ENCODE measurements at places on chromosomes 2 and 18. TPM values are rescaled to one million over a fixed set of nuclear protein-coding genes. Genes with fewer than 3 reads are reported as not detected.

The ST3GAL5 gene
- 11.1 TPM for polyA plus RNA-seq

The TUBA4B gene
- polyA plus RNA-seq = 1.1 TPM

The ANKRD36 gene
- polyA plus RNA-seq = 28.2 TPM

The CSRNP3 gene
- 9.2 TPM for polyA plus RNA-seq

DNA sequence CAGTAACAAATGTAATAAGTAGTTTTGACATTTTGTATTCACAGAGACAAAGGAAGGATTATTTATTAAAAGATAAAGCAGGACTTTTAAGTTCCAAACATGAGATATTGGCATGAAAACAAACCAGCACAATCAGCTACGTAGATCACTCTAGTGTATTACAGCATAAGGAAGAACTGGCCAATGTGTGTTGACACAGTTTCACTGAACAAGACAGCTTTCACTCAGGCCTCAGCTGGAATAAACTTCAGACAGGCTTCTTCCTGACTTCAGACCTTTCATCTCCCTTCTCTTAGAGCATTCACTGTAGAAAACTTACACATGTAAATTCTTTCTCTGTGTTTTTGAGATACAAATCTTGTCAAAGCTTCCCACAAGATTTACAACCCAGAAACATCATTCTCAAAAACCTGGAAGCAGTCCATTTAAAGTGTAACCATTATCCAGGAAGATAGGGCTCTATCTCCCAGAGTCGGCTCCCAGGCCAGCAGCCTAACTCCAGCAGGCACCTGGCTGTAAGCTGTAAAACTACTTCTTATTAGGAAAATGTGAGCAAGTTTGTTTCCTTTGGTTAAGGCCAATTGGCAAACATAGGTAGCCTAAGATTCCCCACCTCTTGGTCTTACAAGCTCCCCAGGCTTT, 768.3 kb upstream of the CDH7 start:
- no peak for DNase-seq

- no peak for DNase-seq
Measured at GRCh38 chr2:205323929-205324328, 358.4 kb upstream of the NRP2 start.

DNA sequence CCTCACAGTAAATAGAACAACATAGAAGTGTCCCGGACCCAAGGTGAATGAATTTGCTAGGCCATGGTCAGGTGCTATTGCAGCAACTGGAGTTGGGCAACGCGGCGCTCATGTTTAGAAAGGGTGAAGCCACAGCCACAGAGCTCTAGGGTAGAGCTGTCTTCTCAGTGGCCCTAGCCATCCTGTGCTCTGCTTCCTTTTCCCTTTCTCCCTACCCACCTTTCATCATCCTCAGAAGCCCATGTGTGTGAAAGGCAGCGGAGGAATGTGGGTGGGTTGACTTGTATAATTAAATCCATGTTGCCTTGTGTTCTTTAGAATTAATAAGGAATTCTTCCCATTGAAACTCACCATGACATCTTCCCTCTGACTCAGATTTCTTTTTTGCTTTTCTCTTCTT, 336.7 kb downstream of the OSR1 start:
- no peak for DNase-seq

- peak; percentile 93 for DNase-seq
Measured at GRCh38 chr18:24397694-24398368, at the start of gene OSBPL1A. Gene OSBPL1A (minus strand): TSS chr18:24397824. CDS start chr18:24377533, 20,291 bp downstream.

GRCh38 chr18:7520200-7520785, 46.8 kb upstream of the PTPRM start:
- DNase-seq = no peak

DNA sequence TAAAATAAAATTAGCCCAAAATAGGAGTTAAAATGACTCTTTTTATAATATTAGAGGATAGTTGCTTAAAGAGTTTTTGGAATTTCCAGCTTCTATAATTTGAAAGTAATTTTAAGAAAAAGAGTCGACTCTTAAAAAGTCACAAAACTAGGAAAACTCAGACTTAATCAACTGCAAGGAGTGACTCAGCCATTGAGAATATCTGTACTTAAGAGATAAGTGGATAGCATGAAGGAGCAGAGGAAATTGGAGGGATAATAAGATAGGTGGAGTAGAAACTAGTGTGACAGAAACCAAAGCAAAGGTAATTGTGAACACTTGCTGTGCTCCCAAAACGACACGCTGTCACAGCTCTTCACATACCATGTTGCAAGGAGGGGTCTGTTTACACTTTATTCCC, 8.4 kb downstream of the RSAD2 start:
- no peak for DNase-seq

- no peak for DNase-seq
Measured at GRCh38 chr2:152055366-152056108, 43.3 kb downstream of the CACNB4 start.

DNA sequence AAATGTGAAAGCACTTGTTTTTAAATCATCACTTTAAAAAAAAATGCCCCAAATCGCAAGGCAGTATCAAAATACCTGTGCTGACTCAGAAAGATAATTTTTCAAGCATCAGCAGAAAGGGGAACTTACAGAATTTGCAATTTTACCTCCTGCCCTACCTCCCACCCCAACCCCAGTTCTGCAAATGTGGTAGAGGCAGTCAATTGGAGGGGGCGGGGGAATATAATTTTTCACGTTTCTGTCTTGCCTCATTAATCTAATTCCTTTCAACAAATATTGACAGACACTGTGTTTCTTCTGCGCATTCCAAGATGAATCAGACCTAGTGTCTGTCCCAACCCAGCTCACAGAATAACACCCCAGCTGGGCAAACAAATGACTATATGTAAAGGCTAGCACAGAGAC, 76.8 kb downstream of the ALPK2 start:
- DNase-seq = no peak

GRCh38 chr2:147511491-147511948, 333.3 kb upstream of the ACVR2A start:
- peak; percentile 35 for DNase-seq

DNA sequence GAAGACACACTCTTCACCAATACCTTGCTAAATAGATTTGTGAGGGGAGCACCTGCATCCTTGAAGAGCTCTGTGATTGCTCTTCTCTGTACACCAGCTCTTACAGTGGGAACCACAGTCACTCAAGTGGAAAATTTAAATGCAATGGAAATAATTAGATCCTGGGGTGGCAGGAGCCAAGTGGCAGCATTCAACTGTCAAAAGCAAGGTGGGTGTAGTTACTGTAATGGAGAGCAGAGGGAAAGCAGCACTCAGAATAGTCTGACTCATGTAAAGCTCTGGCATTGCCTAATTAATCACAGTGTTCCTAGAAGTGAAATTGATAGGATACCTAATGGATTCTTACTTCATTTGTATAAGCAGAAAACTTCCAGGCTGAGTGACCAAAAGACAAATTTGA, 245.8 kb downstream of the KCNE4 start:
- no peak for DNase-seq

GRCh38 chr18:27075828-27076227, 109.3 kb downstream of the CHST9 start:
- peak; percentile 55 for DNase-seq

- peak; percentile 91 for DNase-seq
Measured at GRCh38 chr2:120758181-120759144, 22.8 kb downstream of the GLI2 start.

- DNase-seq = no peak
Measured at GRCh38 chr2:16329421-16329820, 336.2 kb downstream of the CYRIA start.

- no peak for DNase-seq
Measured at GRCh38 chr2:3288470-3289170, 89.0 kb downstream of the EIPR1 start.

DNA sequence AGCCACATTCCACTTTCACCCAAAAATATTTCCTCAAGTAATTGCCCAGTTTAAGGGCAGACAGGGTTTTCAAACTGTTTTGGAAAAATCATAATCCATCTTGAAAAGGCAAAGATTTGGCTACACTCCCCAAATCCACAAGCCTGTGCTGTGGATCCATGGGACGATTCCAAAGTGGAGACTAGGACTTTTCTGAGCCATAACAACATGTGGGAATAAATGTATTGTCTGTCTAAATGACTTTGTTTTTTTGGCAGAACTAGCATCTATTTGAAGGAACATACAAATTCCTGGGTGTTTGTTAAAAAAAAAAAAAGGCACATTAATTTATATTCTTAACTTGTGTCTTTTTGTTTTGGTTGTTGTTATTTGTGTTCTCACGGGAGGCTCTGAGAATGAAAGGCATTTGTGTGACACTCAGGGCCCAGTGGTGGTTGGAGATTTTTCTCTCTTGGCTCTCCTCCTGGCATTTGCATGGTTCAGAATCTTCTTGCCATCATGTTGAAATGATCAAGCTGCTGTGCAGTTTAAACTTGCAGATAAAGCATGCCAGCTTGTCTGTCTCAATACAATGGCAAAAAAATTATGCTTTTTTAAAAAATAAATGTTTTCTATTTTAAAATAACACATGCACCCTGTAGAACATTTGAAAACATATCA, 277.4 kb downstream of the EN1 start:
- no peak for DNase-seq

GRCh38 chr2:202910698-202911097, 775 bp downstream of the WDR12 start:
- no peak for DNase-seq

- no peak for DNase-seq
Measured at GRCh38 chr2:183291436-183291835, 167.2 kb downstream of the NUP35 start.

GRCh38 chr2:143192106-143192505, 62.9 kb downstream of the ARHGAP15 start:
- DNase-seq = no peak

DNA sequence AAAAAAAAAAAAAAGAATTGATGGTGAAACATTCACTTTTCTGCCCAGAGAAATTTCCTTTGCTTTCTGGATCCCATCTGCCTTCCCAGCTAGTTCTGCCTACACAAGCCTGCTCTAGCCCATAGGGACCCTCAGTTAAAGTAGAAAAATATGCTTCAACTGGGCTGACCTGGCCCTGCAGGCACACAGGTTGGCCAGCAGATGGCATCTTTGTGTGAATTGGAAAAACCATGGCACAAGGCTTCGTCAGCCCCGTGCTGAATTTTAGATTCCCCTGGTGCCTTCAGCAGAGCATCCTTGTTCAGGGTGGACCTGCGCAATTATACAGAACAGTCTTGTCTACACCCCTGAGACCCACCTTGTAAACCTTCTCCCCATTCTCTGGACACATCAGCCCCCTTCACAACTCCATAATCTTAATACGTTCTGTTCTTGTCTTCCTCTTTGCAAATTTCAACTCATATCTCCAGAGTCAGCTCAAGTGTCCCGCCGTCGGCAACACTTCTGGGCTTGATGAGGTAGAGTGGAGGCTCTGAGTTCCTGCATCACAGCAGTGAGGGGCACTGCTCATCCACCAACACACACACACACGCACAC, 114.5 kb downstream of the INSIG2 start:
- no peak for DNase-seq

DNA sequence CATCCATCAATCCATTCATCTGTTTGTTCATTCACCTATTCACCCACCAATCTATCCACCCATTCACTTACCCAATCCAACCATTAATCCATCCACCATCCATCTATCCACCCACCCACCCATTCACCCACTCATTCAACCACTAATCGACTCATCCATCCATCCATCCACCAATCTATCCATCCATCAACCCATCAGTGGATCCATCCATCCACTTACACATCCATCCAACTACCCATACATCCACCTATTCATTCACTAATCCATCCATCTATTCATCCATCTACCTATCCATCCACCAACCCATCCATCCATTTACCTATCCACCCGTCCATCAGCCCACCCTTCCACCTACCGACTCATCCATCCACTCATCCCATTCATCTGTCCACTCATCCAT, 11.3 kb downstream of the MYO7B start:
- DNase-seq = no peak

DNA sequence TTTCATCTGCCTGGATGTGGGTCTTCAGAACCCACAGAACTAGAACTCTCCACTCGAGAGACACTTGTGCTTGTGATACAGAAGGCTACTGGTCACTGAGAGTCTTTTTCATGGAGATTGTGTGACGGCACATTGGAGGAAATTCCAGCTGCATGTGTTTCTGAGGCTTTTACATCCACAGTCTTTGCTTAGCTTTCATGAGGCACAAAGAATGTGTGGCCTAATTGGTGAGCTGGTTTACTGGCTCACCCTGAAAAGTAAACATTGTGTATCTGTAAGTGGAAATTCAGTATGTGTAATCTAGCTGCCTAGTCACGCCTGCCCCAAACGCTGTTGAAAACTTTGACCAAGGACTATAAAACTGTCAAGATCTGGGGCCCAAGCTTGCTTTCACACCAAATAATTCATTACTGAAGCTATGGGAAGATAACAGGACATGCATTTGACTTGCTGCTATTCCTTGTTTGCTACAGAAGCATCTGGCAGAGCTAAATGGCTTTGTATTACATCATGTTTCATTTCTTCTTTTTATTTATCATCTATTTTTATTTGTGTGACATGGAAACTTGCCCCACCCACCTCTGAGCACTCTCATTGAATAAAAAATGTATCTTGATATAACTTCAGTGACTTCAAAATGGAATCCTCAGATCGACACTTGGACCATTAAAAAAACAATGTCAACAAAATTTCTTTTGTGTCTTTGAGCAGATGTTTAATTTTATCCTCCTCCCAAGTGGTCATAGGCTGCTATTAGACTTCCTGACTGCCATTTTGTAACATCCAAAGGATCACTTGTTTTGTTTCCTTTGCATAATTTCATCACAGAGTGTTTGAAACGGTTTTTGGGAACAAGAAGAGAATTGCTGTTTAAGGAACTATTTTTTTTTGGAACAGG, 80.2 kb downstream of the EFEMP1 start:
- DNase-seq = peak; percentile 87

DNA sequence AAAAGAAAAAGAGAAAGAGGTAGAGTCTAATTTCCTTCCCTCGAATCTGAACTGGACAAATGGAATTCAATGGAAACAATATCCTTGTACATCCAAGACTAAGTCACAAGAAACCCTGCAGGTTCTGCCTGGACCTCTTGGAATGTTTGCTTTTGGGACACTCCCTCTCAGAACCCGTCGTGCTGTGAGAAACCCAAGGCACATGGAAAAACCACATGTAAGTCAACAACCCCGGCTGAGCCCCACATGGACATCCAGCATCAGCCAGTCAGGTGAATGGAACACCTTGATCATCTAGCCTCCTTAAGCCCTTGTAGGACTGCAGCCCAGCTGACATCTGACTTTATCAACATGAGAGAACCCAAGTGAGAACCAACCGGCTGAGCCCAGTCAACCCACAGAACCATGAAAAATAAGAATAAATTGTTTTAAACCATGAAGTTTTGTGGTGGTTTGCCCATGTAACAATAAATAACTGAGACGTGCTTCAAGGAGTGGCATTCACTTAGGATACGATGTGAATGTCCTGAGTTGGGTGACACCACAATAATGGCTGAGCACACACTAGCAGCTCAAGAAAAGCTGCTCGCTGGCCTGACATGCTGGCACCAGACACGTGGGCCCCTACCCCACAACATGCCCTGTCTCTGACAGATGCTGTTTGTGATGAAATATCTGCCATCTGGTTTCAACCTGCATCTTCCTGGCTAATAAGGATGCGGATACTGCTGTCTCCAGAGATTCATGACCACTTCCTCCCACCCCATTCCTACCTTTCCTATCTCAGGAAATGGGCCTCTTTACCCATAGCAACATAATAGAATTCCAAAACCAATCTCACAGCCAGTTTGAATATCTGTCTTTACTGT, 28.8 kb downstream of the PKDCC start:
- no peak for DNase-seq
